Nucleus accumbens (tissue), 56 donors: ENCODE measurements at places on chromosomes 16 and 17.

DNA sequence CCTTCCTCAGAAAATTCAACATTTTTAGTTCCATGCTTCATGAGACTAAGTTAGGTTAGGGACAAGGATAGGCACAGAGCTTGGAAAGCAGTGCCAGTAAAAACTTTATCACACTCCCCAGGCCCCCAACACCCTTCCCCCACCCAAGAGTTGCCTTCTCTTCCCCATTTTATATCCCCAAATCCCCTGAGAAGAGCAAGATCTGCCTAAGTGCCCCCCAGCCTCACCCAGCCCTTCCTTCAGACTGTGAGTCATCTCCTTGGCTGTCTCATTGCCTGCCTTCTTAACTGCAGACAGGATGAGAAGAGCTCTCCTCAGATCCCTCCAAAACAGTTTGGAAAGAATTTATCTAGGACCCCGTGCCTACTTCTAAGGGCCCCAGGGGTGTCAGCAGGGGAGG, 55.8 kb downstream of the NEUROD2 start:
- DNase-seq, result no peak

GRCh38 chr16:14193316-14193871, 122.3 kb downstream of the MRTFB start:
- DNase-seq, result no peak

DNA sequence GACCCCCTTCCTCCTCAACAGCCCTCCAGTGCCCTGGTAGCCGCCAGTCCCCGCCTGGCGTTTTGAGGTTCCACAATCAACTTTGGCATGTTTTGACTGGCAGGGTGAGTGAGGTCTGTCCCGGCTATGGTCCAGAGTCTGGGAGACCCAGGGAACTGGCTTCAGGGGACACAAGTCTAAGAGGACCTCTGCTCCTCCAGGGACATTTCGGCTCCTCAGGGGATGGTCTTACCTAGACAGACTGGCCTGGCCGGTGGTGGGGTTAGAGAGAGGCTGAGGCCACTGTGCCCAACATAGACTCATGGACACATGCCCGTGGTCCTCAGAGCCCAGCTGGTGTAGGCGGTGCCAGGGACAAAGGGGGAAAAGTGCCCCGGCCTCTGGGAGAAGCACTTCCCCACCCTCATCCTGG, 2.2 kb downstream of the TMC8 start:
- DNase-seq, result no peak

DNA sequence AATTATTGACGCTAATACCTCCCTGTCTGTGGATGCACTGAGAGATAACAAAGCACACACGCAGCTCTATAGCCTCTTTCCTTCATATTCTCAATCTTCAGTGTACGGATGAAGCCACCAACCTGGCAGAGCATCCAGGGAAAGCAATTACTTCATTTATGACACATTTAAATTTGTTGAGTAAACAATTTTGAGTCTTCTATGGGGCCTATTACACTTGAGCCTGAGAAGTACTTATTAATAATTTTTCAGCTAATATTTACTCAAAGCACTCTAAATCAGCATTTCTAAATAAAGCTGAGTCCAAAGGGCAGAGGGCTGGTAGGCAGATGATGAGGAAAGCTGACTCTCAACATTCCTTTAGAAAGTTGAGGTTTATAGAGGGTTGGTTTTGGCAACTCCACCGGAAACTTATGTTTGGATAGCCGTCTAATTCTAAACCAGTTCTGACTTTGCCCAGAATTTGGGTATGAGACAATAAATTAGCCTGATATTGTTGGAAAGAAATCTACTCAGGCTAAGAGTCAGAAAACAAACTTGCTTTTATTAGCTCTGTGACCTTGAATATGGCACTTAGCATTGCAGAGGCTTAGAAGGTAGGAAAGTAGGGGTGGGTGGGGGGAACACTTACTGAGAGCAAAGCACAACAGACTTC, 643.5 kb downstream of the CDH11 start:
- no peak for DNase-seq

DNA sequence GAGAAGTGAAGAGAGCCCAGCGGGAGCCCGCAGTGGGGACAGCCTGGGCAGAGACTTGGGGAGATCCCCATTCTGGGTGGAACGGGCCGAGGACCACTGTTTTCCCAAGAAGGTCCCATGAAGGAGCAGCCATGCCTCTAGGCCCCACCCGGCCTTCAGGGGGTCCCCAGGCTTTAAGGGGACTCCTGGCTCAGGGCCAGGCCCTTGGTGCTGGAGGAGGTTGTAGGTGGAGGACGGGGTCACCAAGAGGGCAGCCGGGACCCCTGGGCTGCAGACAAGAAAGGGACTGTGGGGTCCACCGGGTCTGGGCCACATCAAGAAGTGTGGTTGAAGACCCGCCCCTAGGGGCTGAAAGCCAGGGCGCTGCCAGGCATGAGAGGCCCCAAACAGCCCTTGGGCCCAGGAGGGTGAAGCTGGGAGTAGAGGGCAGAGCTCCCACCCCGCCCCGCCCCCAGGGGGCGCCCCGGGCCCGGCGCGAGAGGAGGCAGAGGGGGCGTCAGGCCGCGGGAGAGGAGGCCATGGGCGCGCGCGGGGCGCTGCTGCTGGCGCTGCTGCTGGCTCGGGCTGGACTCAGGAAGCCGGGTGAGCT, at the start of gene PRSS21:
Gene PRSS21, plus strand, starts transcription at position 487 of the 589 bp plus-strand sequence. Its CDS starts 32 bp downstream, at position 519.
- DNase-seq, result no peak

DNA sequence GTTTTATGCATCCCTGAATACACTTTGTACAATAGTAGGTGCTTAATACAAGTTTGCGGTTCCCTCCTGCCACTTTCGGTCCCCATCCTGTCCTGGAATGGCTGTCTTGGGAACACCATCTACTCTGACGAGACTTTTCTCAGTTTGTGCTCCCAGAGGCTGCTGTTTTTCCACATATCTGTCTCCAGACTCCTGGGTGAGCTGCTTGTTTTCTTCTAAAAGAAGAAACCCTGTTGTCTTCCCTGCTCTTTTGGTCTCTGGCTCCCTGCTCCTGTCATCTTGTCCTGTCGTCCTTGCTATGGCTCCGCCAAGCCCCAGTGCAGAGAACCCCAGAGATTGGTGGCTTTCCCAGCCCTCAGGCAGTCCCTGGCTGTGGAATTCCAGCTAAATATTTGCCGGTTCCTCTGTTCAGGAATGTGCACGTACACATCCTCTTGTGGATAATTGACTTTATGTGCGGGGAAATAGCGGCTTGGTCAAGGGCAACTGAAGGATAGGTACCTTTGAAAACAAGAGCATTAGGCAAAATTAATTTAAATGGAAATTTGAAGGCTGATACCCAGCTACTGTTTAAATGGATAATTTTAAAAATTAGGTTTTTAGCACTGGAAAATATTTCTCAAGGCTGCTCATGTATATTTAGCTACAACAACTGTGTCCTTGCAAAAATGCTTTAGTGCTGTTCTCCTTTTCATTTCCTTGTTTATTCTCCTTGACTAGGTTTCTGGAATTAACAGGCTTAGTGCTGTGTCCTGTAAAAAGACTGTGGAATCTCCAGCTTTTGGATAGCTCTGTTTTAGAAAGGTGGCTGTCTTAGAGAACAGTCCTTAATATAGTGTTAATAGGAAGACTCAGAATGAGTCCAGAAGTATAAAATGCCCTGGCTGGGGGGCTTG, 50.2 kb upstream of the SLC12A3 start:
- no peak for DNase-seq

DNA sequence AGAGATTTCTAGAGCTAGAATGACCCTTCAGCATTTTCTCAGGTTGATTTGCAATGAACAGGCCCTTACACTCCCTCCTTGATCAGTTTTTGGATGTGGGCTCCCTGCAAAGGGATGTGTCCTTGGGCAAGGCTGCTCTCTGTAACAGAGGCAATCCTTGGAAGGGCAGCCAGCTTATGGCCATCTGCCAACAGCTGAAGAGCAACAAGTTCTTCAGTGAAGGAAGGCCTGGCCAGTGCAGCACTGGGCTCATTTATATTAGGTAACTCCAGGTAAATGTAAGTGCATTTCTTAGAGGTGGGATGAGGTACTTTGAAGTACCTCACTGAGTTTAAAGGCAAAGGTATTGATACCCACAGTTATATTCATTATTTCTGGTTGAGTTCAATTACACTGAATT, 114.3 kb upstream of the KCNJ16 start:
- DNase-seq, result no peak

GRCh38 chr17:40565769-40566409, 617 bp upstream of the CCR7 start:
- no peak for DNase-seq
